A549 treated with Hydrocortisone at 1 μM for 4 hours (cell line): ENCODE measurements at places on chromosomes 1 and 21. TPM values are rescaled to one million over a fixed set of nuclear protein-coding genes. Genes with fewer than 3 reads are reported as not detected.

The SH2D2A gene
- total RNA-seq, result 3.0 to 3.8 TPM (median 3.7 TPM) in 5 replicates

The PTGFRN gene
- total RNA-seq, result 12.5 to 15.7 TPM (median 13.2 TPM) in 5 replicates

The NBL1 gene
- 40.0 to 59.7 TPM (median 51.5 TPM) in 5 replicates for total RNA-seq

The FAM167B gene
- total RNA-seq, result 0.16 to 0.70 TPM (median 0.55 TPM) in 5 replicates

The C1orf94 gene
- not detected in 5 replicates for total RNA-seq

The SERTAD4 gene
- total RNA-seq, result 0.40 to 0.86 TPM (median 0.53 TPM) in 5 replicates

The ZNF648 gene
- total RNA-seq, result not detected in 5 replicates

The MXRA8 gene
- 0.12 to 0.25 TPM (median 0.16 TPM) in 5 replicates for total RNA-seq

The ANKRD35 gene
- 0.03 to 0.08 TPM (median 0.05 TPM) in 5 replicates for total RNA-seq

The CYP4A11 gene
- not detected in 5 replicates for total RNA-seq

The CACHD1 gene
- total RNA-seq, result 1.3 to 1.8 TPM (median 1.5 TPM) in 5 replicates

The GNAT2 gene
- 0.09 to 0.10 TPM (median 0.10 TPM) in 3 of 5 replicates, not detected in the others for total RNA-seq

The ZFP69B gene
- total RNA-seq, result 1.2 to 2.4 TPM (median 1.8 TPM) in 5 replicates

The FAM72C gene
- 3.6 to 5.5 TPM (median 4.7 TPM) in 5 replicates for total RNA-seq

The AMY1B gene
- not detected in 5 replicates for total RNA-seq

The CFHR2 gene
- total RNA-seq, result not detected in 5 replicates

The SPOCD1 gene
- total RNA-seq, result 3.6 to 4.9 TPM (median 3.9 TPM) in 5 replicates

The AADACL3 gene
- total RNA-seq, result not detected in 5 replicates

The CENPS gene
- 26.5 to 30.3 TPM (median 29.4 TPM) in 5 replicates for total RNA-seq

The RAVER2 gene
- 3.3 to 5.1 TPM (median 4.5 TPM) in 5 replicates for total RNA-seq

The KRTAP13-2 gene
- not detected in 5 replicates for total RNA-seq

The SEC16B gene
- total RNA-seq, result 0.55 to 0.93 TPM (median 0.83 TPM) in 5 replicates

The DNAJC28 gene
- total RNA-seq, result 0.16 to 0.48 TPM (median 0.38 TPM) in 5 replicates

The OLFML2B gene
- 0.53 to 0.66 TPM (median 0.55 TPM) in 5 replicates for total RNA-seq

The KCNK1 gene
- 17.5 to 23.4 TPM (median 20.4 TPM) in 5 replicates for total RNA-seq

The TNFSF4 gene
- 0.03 to 0.09 TPM (median 0.08 TPM) in 5 replicates for total RNA-seq

The KRTAP11-1 gene
- total RNA-seq, result not detected in 5 replicates

The GCSAML gene
- not detected in 5 replicates for total RNA-seq

The PRAMEF27 gene
- total RNA-seq, result not detected in 5 replicates

The DNASE2B gene
- not detected in 5 replicates for total RNA-seq

The NPHS2 gene
- total RNA-seq, result not detected in 5 replicates

The MATN1 gene
- total RNA-seq, result 0.03 to 0.12 TPM (median 0.10 TPM) in 3 of 5 replicates, not detected in the others

The OR6N1 gene
- total RNA-seq, result not detected in 5 replicates

The CIART gene
- total RNA-seq, result 1.5 to 3.1 TPM (median 2.2 TPM) in 5 replicates

The TFAP2E gene
- 0.41 to 0.78 TPM (median 0.45 TPM) in 5 replicates for total RNA-seq

The SPATA46 gene
- total RNA-seq, result not detected in 5 replicates

The CRTC2 gene
- total RNA-seq, result 35.0 to 40.6 TPM (median 35.8 TPM) in 5 replicates

The NR5A2 gene
- 2.4 to 4.4 TPM (median 3.5 TPM) in 5 replicates for total RNA-seq

The PPFIA4 gene
- total RNA-seq, result 0.15 to 1.0 TPM (median 0.43 TPM) in 5 replicates

The CELA2B gene
- 0.14 TPM in 1 of 5 replicates, not detected in the others for total RNA-seq

The AUNIP gene
- total RNA-seq, result 7.8 to 9.8 TPM (median 8.5 TPM) in 5 replicates

The LRRIQ3 gene
- total RNA-seq, result 0.54 to 0.82 TPM (median 0.74 TPM) in 5 replicates

The CYP4A22 gene
- not detected in 5 replicates for total RNA-seq

The RUNX3 gene
- total RNA-seq, result 4.2 to 5.5 TPM (median 5.4 TPM) in 5 replicates

The TXNIP gene
- total RNA-seq, result 0.21 to 0.56 TPM (median 0.50 TPM) in 5 replicates

The ERRFI1 gene
- total RNA-seq, result 189 to 265 TPM (median 226 TPM) in 5 replicates

The ZNHIT6 gene
- 17.1 to 25.5 TPM (median 18.2 TPM) in 5 replicates for total RNA-seq

The CLCA2 gene
- 0.03 TPM in 2 of 5 replicates, not detected in the others for total RNA-seq

The POTED gene
- not detected in 5 replicates for total RNA-seq

The RGS16 gene
- total RNA-seq, result 0.18 to 0.45 TPM (median 0.24 TPM) in 5 replicates

The ADAMTS5 gene
- not detected in 5 replicates for total RNA-seq

The FCGR1A gene
- total RNA-seq, result not detected in 5 replicates

The ERMAP gene
- 3.2 to 5.1 TPM (median 3.6 TPM) in 5 replicates for total RNA-seq

The DENND1B gene
- 2.4 to 3.6 TPM (median 3.0 TPM) in 5 replicates for total RNA-seq

The PDZK1IP1 gene
- total RNA-seq, result 5.7 to 9.3 TPM (median 6.4 TPM) in 5 replicates

The PRR9 gene
- not detected in 5 replicates for total RNA-seq

The AIRE gene
- total RNA-seq, result not detected in 5 replicates

The NUF2 gene
- total RNA-seq, result 23.1 to 31.5 TPM (median 26.3 TPM) in 5 replicates

The USP48 gene
- total RNA-seq, result 13.9 to 20.6 TPM (median 16.5 TPM) in 5 replicates
